ENCODE measurements at places on chromosomes 11 and 22.
A peak's percentile ranks its signal among the peaks of the same experiment; 100 is the strongest.

DNA sequence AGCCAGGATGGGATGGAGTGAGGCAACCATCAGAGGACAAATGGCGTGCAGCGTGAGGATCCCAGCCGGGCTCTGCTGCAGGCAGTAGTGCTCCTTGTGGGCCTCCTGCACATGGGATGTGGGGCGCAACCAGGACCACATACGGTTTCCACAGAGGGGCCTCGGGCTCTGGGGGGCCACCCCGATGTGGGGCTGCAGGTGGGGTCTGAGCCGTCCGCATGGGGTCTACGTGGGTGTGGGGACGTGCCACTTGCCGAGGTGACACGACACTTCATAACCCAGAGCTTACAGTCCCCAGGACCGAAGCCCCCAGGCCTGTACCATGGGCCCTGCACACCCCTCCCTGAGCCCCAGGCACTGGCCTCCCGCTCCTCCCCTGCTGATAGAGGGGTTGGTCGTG is 10.8 kb downstream of the TTLL8 start:
- no peak for DNase-seq

DNA sequence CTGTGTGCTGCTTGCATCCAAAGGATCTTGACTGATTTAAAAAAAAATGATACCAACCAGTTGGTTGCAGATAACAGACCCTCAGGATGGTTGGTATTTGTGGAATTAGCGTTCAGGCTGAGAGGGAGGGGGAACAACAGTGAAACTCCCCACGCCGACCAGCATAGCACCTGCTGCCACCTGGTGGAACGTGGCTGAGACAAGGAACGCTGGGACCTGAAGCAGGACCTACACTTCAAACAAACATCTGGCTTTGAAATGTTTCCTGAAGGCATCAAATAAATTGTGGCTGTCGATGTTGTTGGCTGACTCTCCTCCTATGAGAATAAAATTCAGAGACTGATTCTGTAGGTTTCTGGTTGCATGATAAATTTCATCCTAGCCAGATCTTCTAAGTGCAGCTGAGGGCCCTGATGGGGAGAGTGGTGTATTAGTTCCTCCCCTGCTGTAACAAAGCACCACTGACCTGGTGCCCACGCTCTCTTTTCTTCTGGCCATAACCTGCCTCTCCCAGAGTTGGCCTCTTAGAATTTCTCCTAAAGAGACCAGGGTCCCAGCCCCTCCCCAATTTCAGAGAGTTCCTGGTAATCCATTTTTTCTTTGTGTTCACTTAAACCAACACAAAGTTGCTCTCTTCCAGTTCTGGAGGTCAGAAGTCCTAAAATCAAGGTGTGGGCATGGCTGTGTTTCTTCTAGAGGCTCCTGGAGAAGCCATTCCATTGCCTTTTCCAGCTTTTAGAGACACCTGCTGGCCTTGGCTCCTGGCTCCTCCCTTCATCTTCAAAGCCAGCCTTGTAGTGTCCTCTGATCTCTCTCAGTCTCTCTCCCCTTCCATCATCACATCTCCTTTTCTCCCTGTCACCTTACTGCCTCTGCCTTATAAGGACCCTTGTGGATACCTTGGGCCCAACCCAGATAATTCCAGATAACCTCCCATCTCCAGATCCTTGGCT is 17.3 kb downstream of the APOL2 start:
- peak; percentile 42 for DNase-seq

DNA sequence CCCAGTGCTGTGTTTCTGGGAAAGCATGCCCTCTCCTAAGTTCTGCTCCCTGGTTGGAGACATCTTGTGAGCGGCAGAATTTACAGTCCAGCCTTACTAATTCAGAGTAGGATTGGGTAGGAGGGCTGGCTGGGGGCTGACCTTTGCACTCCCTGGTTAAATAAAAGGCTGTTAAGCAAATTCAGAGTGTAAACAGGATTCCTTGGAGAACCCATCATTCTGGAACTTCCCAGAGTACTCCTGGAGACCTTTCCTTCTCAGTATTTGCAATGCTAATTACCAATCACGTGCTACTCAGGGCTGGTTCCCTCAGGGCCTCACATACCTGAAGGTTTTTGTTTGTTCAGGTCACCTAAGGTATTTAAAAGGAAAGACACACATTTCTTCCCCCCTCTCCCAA is 340.2 kb downstream of the TBC1D22A start:
- no peak for DNase-seq

GRCh38 chr22:32574411-32574810 is 99.8 kb downstream of the FBXO7 start:
- DNase-seq = no peak

DNA sequence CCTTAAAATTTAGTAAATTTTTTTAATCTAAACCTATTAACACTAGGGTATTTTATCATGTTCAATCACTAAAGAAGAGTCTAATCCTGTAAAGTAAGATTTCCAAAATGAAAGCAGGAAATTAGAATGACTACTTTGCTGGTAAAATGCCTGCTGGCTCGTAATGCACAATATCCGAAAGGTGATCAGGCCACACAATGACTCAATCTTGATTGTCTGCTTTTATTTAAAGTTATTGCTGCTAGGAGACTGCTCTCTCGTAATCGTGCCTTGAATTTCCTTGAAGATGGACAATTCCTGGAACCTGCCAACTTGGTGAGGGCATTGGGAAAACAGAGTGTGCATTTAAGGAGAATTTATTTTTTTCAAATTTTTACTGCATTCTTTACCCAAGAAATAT is 1786.5 kb upstream of the RAG2 start:
- DNase-seq = no peak

- no peak for DNase-seq
Observed at GRCh38 chr22:18090286-18090685, 12.5 kb downstream of the PEX26 start.

GRCh38 chr11:34604911-34605310 is 16.0 kb upstream of the EHF start:
- DNase-seq = no peak

DNA sequence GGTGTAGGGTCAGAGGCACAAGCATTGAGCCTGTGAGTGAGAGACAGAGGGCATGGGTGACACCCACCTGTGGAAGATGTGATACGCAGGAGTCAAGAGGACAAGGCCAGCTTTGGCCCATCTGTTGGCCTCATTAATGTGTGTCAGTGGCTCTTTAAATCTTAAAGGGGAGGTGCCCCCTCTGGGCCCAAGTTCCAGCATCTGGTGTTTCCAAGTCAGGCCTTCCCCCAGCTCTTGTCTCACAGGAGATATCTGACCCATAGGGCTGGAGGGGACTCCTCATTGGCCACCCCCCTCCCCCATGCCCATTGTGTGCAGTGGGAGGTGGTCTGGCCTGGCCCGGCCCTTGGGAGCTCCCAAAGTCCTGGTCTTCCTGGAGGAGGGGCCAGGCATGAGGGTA is 8.9 kb downstream of the KCNK7 start:
- peak; percentile 28 for DNase-seq

Data from amniotic epithelial cell (primary cell).